ENCODE measurements at places on chromosomes 5 and 9.
A peak's percentile ranks its signal among the peaks of the same experiment; 100 is the strongest.

GRCh38 chr9:120856700-120857099 is 14.0 kb upstream of the PSMD5 start:
- no peak for DNase-seq

GRCh38 chr9:86637515-86637914 is 283.3 kb upstream of the TUT7 start:
- DNase-seq, result no peak

- no peak for DNase-seq
Observed at GRCh38 chr9:82457298-82457697, 468.7 kb downstream of the SPATA31D1 start.

- no peak for DNase-seq
Observed at GRCh38 chr5:16886366-16886736, 49.7 kb downstream of the MYO10 start.

DNA sequence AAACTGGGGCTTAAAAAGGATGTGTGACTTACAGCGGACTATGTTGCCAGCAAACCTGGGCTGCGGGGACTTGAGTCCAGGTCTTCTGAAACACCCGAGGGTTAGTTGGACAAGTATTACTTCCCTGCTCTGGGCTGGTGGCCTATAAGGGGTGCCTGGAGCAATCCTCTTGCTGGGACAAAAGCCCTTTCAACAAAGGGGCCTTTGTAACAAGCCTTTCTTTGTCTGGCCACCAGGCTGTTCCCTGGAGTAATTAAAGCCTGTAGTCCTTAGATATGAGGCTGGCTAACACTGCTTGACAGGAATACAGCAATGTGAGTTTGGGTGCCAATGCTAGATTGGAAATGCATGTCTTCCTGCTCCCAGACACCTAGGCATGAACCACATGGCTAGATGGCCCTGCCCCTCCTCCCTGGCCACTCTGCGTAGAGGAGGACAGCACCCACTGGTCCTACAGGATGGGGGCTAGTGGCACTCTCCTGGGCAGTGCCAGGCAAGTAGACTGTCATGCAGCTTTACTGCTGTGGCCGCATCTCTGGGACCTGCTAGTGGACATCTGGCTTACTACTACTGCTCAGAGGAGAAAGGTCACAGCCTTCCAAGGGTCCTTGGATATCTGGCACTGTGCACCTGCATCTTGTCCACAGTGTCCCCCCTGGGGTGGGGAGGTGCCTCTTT is 343.1 kb downstream of the ZSWIM6 start:
- DNase-seq, result no peak

DNA sequence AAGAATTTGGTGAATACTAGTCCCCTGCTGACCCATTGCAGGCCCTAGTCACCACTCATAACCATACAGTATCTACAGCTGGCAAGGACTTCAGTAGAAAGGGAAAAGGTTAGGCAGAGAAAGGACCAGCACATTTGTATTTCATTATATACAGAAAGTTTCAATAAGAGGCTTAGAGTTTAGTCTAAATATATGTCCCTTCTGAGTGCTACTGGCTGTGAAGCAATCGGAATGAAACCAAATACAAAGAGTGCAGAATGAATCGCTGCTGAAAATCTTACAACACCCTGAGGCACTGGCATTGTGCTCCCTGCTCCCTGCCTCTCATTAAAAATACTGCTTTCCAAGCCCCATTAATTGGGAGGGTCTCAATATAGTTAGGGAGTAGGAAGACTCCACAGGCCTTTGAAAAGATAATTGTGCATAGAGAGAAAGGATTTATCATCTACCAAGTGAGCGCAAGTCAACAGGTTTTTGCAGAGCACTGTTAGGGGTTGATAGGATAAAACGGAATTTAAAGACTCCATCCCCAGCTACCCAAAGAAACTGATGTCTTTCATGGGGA is 110.8 kb downstream of the SLC1A3 start:
- no peak for DNase-seq

DNA sequence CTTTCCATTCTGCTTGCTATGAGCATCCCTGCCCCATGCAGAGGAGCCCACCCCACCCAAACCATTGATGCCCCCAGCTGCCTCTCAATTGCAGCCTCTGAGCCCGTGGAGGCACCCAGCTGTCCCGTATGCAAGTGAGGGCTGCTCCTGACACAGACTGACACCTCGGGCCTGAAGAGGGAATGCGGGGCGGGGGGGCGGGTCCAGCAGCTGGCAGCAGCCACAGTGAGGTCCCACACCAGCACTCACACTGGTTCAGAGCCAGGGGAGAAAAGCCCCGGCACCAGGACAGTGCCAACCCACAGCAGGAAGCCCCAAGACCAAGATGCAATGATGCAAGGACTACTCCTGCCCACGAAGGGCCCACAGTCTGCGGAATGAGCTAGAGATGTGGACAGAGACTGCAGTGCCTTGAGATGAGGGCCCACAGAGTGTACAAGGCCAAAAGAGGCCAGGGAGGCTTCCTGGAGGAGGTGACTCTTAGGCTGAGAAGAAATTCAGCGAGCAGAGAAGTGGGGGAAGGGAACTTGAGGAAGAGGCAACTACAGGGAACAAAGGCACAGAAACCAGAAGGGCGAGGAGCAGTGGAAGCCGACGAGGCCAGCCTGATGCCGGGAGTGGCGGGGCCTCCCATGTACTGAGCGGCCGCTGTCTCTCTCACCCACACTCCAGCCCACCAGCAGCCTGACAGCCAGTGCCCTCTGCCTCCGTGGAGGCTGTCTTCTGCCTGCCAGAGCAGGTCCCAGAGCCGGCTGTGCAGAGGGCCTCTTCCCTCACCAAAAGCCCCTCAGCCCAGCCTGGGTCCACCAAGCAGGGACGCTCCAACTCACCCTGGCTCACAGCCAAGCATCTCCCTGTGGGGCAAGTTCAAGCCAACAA is 9.2 kb downstream of the EEIG1 start:
- no peak for DNase-seq

DNA sequence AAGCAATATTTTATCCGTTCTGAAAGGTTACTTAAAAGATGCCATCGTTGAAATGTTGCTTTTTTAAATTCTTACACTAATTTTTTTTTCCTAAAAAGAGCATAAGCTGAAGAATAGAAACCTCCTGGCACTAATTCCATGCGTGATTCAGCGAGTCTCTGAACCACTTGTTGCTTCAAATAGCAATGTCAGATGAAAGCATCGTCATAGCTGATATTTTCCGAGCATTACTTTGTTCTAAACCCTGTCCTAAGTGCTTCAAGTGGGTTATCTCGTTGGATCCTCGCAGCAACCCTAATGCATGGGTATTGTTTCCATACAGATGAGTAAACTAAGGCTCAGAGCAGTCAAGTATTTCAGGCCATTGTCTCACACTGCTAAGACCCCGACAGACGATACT is 79.7 kb downstream of the CDH6 start:
- no peak for DNase-seq

- DNase-seq, result no peak
Observed at GRCh38 chr5:80963966-80964481, 3.9 kb downstream of the RASGRF2 start.

DNA sequence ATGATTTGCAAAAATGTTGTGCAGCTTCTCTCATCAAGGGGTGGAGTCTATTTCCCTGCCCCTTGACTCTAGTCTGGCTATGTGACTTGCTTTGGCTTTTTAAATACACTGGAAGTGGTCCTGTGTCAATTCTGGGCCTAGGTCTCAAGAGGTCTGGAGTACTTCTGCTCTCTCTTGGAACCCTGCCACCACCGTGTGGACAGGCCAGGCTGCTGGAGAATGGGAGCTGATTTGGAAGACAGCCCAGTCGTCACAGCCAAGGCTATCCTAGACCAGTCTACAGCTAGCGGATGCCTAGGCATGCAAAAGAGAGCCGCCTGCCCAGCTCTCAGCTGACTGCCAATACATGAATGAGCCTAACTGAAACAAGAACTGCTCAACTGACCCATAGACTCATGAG is 56.7 kb upstream of the CLINT1 start:
- DNase-seq, result no peak

GRCh38 chr9:99895510-99895909 is 10.9 kb upstream of the STX17 start:
- DNase-seq, result no peak

GRCh38 chr9:108108852-108109448 is 619.4 kb upstream of the KLF4 start:
- no peak for DNase-seq

DNA sequence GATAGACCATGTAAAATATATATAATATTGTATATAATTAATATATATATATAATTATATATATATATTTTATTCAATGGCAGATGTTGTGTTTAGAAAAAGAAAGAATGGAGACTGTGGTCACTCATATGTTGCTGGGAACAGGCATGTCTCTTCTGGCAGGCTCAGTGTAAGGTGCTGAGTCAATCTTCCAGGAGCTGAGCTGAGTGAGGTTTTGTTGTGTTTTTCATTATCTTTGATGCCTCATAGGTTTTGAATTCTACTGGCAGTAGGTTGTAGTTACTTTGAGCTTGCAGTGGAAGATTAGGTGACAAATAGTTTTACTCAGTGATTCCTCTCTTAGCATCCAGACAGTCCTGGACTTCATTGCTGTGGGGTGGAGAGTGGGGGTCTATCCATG is 561.3 kb downstream of the IRX1 start:
- no peak for DNase-seq

GRCh38 chr9:14366076-14366475 is 52.1 kb upstream of the NFIB start:
- no peak for DNase-seq

DNA sequence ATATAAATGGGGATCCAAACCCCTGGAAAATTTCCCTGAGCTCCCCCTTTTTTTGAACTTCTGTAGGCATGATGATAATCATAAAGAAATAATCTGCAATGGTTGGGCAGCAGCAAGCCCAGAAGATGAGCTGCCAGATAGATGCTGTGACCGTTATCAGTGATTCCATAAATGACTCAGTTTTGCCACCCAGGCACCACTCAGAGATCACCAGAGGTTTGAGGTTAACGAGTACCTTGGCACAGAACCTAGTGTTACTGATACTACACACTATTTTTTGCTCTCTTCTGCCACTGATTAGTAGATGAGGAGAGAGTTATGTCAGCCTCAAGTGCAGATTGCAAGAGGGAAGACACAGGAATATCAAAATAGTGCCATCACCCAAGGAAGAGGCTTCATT is 199.3 kb upstream of the PTGER4 start:
- peak; percentile 17 for DNase-seq

- DNase-seq, result no peak
Observed at GRCh38 chr9:129667850-129668249, 2.4 kb downstream of the PRRX2 start.

- DNase-seq, result no peak
Observed at GRCh38 chr5:102591650-102592049, 92.8 kb upstream of the SLCO6A1 start.
